Mesendoderm (in vitro differentiated cells): ENCODE measurements at places on chromosomes 1 and 21.

- peak; percentile 57 for DNase-seq
Measured at GRCh38 chr1:1309251-1310108, 1.1 kb downstream of the PUSL1 start.

- DNase-seq = no peak
Measured at GRCh38 chr1:161068306-161069234, 1.1 kb downstream of the ARHGAP30 start.

DNA sequence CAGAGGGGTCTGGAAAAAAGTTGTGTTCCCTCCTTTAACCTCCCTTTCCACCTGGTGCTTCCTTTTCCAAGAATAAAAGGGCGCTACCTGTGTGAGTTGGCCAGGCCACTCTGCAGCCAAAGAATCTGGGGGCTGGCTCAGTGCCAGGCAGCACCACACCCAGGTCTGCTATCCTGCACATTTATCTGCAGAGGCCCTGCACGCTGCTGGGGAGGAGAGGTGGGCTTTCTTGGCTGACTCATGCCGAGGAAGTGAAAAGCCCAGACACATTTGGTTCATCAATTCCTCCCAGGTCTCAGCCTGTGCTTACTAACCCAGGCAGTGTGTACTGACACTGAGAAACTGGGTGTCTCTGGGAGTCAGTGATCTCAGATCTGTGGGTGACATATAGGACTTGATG lies 79.8 kb upstream of the F3 start:
- DNase-seq = no peak

DNA sequence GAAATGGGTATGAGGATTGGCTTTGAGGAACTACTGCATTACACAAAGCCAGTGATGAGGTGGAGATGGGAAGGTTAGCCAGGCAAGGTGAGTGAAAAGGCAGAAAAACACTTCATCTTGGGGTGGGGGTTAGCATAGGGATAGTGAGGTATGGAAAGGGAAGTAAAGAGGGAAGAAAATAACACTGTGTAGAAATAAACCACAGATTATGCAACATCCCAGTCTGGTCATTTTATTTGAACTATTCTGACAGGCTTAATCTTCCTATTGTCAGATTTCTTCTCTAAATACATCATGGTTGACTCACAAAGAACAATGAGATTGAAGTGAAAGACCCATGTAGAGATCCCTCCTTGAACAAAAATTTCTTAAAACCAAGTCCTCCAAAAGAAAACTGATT lies 640.2 kb downstream of the PTPRC start:
- DNase-seq = no peak

GRCh38 chr1:189513091-189513490 lies 964.6 kb downstream of the BRINP3 start:
- DNase-seq = peak; percentile 1

DNA sequence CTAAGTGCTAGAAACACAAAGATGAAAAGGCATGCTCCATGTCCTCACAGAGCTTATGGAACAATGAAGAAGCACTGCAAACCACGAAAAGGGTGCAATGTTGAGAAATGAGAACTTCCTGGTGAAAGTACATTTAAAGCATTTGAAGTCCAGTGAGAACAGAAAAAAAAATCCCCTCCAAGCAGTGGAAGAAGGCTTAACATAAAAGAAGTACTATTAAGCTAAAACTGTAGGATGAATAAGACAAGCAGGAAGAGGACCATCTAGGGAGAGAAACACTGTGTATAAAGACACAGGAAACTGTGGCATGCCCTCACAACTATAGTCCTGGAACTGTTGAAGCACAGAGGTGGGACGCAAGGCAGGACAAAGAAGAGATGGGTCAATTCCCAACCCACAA lies 10.0 kb downstream of the TP53BP2 start:
- DNase-seq = no peak

DNA sequence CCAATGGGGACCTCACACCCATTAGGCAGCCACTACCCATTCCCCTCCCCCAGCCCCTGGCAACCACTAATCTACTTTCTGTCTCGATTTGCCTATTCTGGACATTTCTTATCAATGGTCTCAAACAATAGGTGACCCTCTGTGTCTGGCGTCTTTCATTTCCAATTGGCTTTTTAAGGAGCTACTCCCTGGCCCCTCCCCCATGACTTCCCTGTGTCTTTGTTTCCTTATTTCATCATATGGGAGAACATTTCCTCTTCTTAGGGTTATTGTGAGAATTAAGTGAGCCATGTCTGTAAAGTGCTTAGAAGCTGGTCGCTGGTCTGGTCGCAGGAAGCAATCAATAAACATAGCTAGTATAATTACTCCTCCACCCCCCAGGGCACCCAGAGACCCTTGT lies 80.9 kb downstream of the SPSB1 start:
- peak; percentile 32 for DNase-seq

- DNase-seq = no peak
Measured at GRCh38 chr1:27883536-27883935, 11.2 kb downstream of the THEMIS2 start.

- peak; percentile 39 for DNase-seq
Measured at GRCh38 chr1:44568128-44568900, 106.0 kb downstream of the TMEM53 start.

- no peak for DNase-seq
Measured at GRCh38 chr1:19122668-19123067, 87.4 kb downstream of the UBR4 start.

DNA sequence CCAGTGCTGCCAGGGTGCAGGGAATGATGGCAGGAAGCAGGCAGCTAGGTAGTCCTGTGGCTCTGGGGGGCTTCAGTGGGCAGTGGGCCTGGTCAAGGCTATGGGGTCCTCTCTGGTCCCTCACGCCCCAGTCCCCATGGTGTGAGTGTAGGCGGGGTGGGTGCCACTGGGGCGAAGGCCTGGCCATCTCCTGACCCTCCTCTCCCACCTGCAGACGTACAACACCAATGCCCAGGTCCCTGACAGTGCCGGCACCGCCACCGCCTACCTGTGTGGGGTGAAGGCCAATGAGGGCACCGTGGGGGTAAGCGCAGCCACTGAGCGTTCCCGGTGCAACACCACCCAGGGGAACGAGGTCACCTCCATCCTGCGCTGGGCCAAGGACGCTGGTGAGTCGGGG lies 53.7 kb downstream of the ALPL start:
- DNase-seq = no peak

- no peak for DNase-seq
Measured at GRCh38 chr1:186738926-186739325, 58.7 kb upstream of the PTGS2 start.

GRCh38 chr1:167532375-167532774 lies 14.0 kb upstream of the CD247 start:
- no peak for DNase-seq

- DNase-seq = no peak
Measured at GRCh38 chr1:193431265-193431977, 245.0 kb upstream of the B3GALT2 start.

GRCh38 chr1:228315945-228316588 lies 90.6 kb downstream of the TRIM11 start:
- no peak for DNase-seq

GRCh38 chr1:174289644-174290310 lies 130.5 kb downstream of the RABGAP1L start:
- no peak for DNase-seq

- DNase-seq = no peak
Measured at GRCh38 chr21:31520561-31521098, 138.9 kb upstream of the SOD1 start.

- no peak for DNase-seq
Measured at GRCh38 chr1:225981714-225982113, 17.4 kb downstream of the SDE2 start.

GRCh38 chr21:31413698-31414097 lies 69.6 kb upstream of the TIAM1 start:
- no peak for DNase-seq

- no peak for DNase-seq
Measured at GRCh38 chr1:109897259-109897955, 13.2 kb upstream of the CSF1 start.

DNA sequence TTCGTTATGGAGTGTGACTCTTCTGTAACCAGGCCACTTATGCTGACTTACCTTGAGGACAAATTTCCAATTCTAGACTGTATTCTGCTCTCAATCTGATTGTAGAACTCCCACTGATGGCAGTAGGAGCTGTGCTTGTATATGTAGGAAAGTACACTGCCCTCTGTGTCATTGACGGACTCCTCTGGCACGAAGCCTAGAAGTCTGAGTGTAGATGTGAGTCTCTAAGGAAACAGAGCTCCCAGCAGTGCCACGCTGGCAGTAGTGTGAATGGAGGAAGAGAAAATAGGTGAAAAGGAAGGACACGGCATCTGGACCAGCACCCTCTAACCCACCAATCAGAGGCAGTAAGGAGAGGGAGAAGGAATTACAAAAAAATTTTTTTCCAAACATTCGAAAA lies 130.4 kb upstream of the ADGRL2 start:
- no peak for DNase-seq

DNA sequence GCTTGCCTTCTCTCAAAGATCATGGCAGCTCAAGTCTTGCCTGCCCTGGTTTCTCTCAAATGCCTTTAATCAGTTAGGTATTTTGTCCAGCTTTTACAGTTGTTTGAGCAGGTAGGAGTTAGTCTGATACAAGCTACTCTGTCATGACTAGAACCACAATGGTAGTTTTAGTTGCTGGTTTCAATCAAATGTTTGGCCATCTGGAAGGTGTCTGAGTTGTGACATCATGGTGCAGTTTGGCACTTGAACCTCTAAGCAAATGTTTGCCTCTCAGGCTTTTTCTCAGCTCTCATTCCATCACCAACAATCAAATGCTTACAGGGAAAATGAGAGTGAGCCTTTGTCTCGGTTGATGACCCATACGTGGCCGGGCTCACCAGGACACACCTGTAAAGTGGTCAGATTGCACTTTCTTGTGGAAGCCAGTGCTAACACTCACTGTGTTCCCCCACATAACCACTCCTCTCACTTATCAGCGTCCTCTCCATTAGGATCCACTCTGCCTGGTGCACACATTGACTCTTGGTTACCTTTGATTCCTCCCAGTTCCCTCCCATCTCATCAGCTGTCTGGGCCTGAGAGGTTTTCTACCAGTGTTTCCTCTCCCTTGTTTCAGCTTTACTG lies 67.5 kb downstream of the CCDC185 start:
- DNase-seq = no peak

- DNase-seq = no peak
Measured at GRCh38 chr1:236204039-236204438, 61.7 kb downstream of the GPR137B start.

DNA sequence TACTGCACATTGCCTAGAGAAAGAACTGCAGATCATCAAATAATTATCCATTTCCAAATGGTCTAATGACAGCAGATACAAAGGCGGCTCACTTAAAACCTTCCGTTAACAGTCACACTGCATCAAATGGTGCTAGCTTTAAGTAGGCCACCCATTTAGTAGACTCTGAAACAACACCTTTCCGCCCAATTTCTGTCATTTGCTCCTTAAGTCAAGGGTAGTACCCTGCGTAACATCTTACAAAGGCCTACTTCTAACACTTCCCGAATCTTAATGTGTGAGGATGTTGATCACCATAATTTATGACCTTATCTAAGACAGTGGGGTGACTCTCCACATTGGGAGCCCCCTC lies 692 bp upstream of the RALGPS2 start:
- no peak for DNase-seq

DNA sequence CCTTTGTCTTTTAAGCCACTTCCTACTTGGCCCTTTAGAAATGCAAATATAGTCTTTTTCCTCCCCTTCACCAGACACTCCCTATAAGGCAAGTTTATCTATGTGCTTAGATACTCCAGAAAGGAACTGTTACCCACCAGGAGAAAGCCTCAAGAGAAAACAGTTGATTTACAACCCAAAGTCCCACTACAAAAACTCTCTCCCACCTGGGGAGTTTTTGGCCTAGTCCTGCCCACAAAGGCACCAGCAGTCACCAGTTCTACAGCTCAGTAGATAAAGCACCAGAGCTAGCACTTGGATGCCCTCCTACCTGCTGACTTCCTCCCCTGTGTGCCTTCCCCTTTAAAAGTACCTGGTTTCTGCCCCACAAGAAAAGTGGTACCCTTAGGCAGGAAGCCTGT lies 27.7 kb upstream of the HAO2 start:
- DNase-seq = peak; percentile 42

GRCh38 chr1:164770131-164770529 lies 211.1 kb downstream of the PBX1 start:
- no peak for DNase-seq

DNA sequence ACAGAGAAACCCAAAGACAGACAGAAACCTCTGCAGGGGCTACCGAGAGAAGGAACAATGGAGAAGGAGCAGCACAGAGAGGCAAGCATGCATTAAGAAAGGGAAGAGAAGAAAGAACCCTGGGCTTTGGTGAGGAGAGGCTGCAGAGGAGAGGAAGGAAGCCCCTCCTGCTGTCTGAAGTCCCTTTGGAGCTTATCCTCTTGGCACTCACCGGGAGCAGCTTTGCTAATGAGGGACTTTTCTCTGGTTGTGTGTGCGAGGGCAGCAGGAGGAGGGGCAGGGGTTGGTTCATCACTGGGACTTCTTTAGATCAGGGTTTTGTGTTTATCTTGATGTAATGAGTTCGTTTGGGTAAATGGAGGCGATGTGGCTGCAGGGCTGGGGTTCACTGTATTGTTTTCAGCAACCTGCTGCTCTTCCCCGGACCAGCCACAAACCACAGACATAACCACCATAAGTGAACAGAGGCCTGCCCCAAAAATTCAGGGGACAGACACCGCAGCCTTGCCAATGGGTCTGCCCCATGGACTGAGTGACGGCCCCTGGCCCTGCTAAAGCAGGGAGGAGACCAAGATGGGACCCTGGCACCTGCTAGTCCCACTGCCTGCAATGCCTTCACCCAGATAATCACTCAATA lies 100.6 kb downstream of the KCND3 start:
- no peak for DNase-seq

DNA sequence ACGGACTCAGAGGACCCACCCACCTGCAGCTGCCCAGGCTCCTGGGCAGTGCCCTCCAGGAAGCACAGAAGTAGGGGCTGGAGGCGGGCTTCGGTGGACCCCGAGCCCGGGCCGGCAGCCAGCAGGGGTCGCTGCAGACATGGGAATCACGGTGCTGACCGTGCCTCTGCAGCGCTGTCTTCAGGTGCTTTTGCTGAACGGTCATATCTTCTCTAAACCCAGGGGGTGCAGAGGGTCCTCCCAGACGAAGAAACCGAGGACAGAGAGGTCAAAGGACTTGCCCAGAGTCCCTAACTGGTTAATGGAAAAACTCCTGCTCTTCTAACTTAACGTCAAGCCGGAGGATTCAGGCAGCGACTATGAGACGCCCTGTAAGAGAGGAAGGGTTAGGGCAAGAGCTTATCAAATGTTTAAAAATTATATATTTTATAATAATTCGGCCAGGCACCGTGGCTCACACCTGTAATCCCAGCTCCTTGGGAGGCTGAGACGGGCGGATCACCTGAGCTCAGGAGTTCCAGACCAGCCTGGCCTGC lies 21.5 kb upstream of the LEFTY2 start:
- peak; percentile 72 for DNase-seq
